G401 (cell line): ENCODE measurements at places on chromosomes 11 and 22.

GRCh38 chr11:58573451-58574104, 2.1 kb downstream of the LPXN start:
- no peak for DNase-seq

DNA sequence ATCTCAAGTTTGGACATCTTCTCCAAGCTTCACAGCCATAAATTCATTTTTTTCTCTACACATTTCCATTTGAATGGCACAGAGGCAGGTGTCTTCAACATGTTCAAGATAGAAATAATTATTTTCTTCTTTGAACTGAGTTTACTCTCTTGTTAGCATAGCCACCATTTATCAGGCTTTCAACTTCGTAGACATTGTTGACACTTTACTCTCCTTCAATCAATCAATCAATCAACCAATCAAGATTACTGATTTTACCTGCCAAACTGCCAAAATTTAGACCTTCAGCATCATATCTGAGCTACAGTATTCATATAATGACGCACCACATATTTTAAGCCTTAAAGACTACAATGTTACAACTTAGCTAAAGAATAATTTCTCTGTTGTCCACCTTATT, 300.1 kb upstream of the LUZP2 start:
- no peak for DNase-seq

GRCh38 chr11:124740277-124740882, 638 bp downstream of the NRGN start:
- DNase-seq = no peak

DNA sequence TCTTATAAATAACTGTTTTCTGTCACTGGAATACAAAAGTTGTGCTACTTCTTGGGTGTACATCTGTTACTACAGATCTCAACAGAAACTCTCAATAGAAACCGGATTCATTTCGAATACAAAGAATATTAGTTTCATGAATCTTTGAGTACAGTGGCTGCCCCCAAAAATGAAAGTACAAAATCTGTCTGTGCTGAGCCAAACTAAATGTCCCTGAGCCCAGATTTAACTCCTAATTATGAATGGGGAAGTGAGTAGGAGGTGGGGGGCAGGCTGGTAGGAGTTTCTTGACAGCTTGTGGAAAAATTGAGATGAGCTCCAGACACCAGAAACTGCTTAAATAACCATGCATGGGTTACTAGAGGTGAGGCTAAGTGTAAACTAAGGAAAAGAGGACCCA, 41.6 kb downstream of the PITPNB start:
- DNase-seq = no peak

GRCh38 chr11:119347242-119347641, 737 bp upstream of the MFRP start:
- no peak for DNase-seq

GRCh38 chr11:9020916-9021315, 17.1 kb upstream of the NRIP3 start:
- DNase-seq = no peak

DNA sequence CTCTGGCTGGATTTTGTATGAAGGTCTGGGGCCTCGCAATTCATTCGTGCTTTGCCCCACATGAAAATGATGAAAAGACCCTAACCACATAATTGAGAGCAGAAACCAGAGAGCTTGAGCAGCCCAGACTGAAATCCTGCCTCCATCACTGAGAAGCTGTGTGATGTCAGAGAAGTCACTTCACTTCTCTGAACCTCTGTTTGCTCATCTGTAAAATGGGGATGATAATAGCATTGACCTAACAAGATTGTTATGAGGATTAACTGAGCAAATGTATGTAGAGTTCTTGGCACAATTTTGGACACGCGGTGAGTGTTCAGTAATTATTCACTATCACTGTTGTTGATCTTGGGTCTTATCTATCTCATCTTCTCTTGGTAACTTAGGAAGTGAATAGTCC, 56.2 kb upstream of the ASPHD2 start:
- DNase-seq = no peak

DNA sequence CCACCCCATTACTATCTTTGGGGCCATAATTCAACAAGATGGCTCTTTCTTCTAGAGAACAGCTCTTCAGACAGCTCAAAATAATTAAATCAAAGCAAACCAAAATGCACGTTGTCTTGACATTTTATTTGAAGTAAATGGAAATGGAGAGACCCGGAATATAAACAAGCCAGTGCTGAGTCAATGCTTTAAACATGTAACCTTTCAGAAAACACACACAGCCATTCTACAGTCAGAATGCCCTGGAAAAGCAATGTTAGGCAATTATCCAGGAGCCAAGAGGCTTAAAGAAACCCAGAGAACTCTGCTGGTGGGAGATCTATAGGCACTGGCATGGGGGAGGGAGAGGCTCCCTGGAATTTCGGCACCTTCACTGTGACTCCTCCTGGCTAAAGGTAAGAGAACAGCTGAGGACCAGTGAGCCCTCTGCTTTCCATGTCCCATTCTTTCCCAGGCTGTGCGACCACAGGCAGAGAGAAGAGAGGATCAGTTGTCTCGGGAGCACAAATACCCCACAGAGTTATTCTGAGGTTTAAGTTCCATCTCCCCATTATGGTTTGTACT, 254.0 kb upstream of the CCDC90B start:
- DNase-seq = no peak

DNA sequence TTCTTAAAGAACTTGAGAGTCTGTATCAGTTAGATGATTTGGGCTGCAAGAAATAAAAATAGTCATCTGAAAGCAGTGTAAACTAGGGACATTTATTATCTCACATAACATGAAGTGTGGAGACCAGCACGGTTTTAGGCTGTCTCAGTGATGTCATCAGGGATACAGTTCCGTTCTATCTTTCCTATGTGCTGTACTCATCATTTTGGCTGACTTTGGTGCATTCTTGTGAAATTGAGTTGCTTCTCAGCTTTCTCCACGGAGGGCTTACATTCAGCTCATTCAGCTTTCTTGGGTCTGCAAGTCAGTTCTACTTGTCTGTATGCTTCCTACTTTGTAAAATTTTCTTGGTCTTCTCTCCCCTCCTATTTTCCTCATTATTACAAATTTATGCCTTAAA, 51.8 kb upstream of the LIN7C start:
- no peak for DNase-seq

DNA sequence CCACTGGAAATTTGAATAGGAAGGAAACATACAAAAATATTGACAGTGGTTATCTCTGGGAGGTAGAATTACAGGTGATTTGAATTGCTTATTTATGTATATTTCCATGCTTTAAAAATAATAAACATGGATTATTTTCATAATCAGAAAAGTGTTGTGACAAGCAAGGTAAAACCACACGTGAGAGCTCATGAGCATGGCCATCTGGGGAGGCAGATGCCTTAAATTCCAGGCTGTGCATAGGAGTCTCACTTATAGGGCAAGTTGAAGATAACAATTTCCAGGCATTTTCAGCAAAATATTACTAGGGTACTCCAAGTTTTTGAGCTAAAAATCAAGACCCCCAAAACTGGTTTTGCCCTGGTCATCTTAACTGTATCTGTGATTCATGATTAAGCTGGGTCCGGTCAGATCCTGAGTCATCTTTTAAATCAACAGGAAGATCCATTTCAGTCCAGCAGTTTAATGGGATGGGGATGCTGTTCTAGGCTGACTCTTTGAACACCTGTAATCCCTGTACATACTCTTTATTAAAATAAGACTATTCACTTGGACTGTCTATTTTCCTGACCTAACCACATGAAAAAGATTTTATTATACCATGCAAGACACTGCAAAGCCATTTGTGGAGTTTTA, 115.8 kb upstream of the NARS2 start:
- DNase-seq = no peak
